CD4-positive, CD25-positive, alpha-beta regulatory T cell (primary cell): ENCODE measurements at places on chromosomes 4 and X. TPM values are rescaled to one million over a fixed set of nuclear protein-coding genes. Genes with fewer than 3 reads are reported as not detected.
A peak's percentile ranks its signal among the peaks of the same experiment; 100 is the strongest.

DNA sequence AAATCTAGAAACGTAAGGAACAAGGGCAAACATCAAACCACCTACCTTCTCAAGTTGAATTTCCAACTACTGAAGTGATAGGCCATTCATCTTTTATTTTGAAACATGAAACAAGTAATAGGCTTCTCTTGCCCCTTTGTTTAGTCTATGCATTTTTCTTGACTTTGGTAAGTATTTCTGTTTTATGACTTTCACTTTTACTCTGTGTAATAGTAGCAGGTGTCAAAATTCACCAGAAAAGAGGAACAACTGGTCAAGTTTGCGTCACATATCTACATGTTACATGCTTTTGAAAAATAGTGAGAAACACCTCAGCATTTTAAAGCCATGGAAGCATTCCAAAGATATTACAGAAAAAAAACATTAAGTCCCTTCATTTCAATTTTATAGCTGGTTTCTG, 157.1 kb upstream of the FTHL17 start:
- no peaks in the 10 kb centered on the region for H3K27me3 ChIP-seq
- H3K27ac ChIP-seq: no peak overlapping the region
- DNase-seq: no peak
- H3K4me1 ChIP-seq: no peaks in the 10 kb centered on the region
- no peaks in the 10 kb centered on the region for H3K36me3 ChIP-seq
- no peak overlapping the region for H3K4me3 ChIP-seq

- DNase-seq: no peak
- no peaks in the 10 kb centered on the region for H3K4me1 ChIP-seq
- no peaks in the 10 kb centered on the region for H3K27me3 ChIP-seq
- peaks cover 20% of the 10 kb centered on the region for H3K36me3 ChIP-seq
- H3K4me3 ChIP-seq: no peak overlapping the region
Observed at GRCh38 chrX:70476934-70477733, 32.5 kb downstream of the DLG3 start.

DNA sequence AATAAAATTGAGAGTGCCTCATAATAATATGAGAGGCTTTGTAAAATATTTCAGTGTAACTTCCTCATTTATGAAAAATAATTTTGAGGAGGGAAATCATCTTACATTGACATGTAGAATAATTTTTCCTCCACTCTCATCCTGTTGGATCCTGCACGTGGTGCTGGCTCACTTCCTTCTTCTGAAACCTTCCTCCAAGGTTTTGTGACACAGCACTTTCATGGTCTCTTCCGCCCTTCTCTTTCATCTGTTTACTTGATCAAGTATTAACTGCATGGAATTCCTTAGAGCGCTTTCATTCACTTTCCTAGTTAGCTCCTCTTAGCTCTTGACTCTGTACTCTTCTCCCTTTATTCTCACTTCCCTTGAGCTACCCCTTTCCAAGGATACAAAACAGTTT, 246.5 kb downstream of the RAPGEF2 start:
- no peak for DNase-seq
- H3K4me1 ChIP-seq: no peaks in the 10 kb centered on the region
- H3K27me3 ChIP-seq: no peaks in the 10 kb centered on the region
- no peak overlapping the region for H3K4me3 ChIP-seq
- H3K27ac ChIP-seq: no peak overlapping the region

DNA sequence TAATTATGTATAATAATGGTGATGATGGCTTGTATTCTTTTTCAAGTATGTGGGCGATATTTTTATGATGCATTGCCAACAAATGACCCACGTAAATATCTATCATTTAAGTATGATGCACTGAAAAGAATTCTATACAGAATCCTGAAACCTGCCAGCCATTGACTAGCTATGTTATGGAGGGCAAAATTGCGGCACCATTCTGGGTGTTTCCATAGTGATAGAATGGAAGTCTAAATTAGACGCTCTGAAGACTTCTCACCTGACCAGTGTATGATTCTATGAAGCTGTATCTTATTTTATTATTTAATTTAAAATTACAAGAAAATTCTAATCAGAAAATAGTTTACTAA, 677 bp upstream of the CENPC start:
- H3K4me3 ChIP-seq: peak overlapping the region; percentile 85
- no peaks in the 10 kb centered on the region for H3K27me3 ChIP-seq
- H3K4me1 ChIP-seq: peaks cover 26% of the 10 kb centered on the region
- no peak for DNase-seq
- H3K36me3 ChIP-seq: peaks cover 11% of the 10 kb centered on the region

- H3K4me1 ChIP-seq: no peaks in the 10 kb centered on the region
- H3K4me3 ChIP-seq: no peak overlapping the region
- no peak for DNase-seq
- H3K27ac ChIP-seq: no peak overlapping the region
Observed at GRCh38 chr4:139207873-139208403, 30.9 kb upstream of the ELF2 start.

DNA sequence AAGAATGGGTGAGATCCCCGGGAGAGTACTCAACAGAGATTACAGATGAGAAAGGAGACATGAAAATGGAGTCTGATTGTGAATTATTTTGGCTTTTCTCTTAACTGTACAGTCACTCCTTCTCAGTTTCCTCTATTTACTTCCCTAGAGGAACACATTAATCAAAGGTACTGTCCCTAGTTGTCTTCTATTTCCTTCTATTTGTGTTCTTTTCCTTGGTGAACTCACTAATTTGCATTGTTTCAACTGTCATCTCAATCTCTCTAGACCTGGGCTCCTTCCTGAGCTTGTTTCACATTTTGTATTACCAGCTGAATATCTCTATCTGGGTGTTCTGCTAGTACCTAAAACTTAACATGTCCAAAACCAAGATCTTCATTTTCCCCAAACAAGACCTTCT, 59.8 kb downstream of the ABCB7 start:
- no peak overlapping the region for H3K27ac ChIP-seq
- H3K36me3 ChIP-seq: no peaks in the 10 kb centered on the region
- H3K27me3 ChIP-seq: no peaks in the 10 kb centered on the region
- DNase-seq: no peak
- H3K4me3 ChIP-seq: no peak overlapping the region
- no peaks in the 10 kb centered on the region for H3K4me1 ChIP-seq

DNA sequence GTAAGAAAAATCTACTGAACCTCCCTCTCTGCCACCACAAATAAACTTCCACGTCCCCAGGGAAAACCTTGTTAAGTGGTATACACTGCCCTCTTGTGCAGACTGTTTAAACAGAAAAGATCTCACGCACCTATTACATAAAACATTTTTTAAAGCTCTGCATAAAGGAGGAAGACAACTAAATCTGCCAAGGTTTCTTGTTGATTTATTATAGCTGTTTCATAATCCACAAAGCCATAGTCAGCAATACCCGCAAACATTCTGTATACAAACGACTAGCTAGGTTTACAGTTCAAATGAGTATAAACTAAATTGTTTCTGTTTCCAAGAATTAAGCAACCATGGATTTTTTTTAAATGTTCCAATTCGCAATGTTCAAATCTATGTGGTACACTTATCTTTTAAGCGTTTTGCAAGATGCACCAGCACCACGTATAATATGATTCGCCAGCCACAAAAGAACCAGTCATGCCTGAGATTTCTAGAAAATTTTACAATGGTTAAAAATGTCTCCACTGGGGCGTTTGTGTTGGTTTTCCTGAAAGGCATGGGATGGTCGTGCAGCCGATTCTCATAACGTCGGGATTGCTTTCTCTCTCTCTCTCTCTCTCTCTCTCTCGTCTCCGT, 164.6 kb downstream of the PRKX start:
- no peaks in the 10 kb centered on the region for H3K27me3 ChIP-seq
- no peaks in the 10 kb centered on the region for H3K36me3 ChIP-seq
- DNase-seq: no peak
- H3K4me3 ChIP-seq: no peak overlapping the region
- no peaks in the 10 kb centered on the region for H3K4me1 ChIP-seq

GRCh38 chr4:106160560-106160959, 155.4 kb downstream of the TBCK start:
- H3K4me3 ChIP-seq: no peak overlapping the region
- no peak for DNase-seq
- no peaks in the 10 kb centered on the region for H3K27me3 ChIP-seq

- H3K27me3 ChIP-seq: peaks cover 1% of the 10 kb centered on the region
- no peak for DNase-seq
- H3K4me1 ChIP-seq: no peaks in the 10 kb centered on the region
- no peak overlapping the region for H3K27ac ChIP-seq
- no peaks in the 10 kb centered on the region for H3K36me3 ChIP-seq
Observed at GRCh38 chr4:165532976-165533375, 154.2 kb downstream of the CPE start.

- H3K4me1 ChIP-seq: no peaks in the 10 kb centered on the region
- H3K36me3 ChIP-seq: no peaks in the 10 kb centered on the region
- DNase-seq: no peak
- H3K27ac ChIP-seq: no peak overlapping the region
Observed at GRCh38 chr4:29718136-29718535, 1002.0 kb upstream of the PCDH7 start.

GRCh38 chr4:57055886-57056285, 54.3 kb downstream of the IGFBP7 start:
- no peaks in the 10 kb centered on the region for H3K36me3 ChIP-seq
- no peak for DNase-seq
- no peaks in the 10 kb centered on the region for H3K4me1 ChIP-seq
- peaks cover 7% of the 10 kb centered on the region for H3K27me3 ChIP-seq
- no peak overlapping the region for H3K27ac ChIP-seq

DNA sequence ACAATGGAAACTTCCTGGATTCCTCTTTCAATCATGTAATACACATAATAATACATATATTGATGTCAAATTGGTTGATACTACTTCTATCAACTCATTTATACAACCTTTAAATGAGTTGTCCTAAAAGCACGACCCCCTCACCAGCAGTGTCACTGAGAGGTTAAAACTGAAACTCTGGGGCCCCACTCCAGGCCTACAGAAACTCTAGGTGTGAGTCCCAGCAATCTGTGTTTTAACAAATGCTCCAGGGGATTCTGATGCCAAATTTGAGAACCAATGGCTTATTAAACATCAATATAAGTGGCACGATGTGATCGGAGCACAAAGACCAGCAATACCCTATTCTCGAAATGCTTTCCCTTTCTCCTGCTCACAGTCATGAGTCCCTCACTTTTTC, 47.9 kb downstream of the ATP8A1 start:
- H3K27me3 ChIP-seq: no peaks in the 10 kb centered on the region
- H3K4me1 ChIP-seq: no peaks in the 10 kb centered on the region
- peaks cover 28% of the 10 kb centered on the region for H3K36me3 ChIP-seq
- H3K4me3 ChIP-seq: no peak overlapping the region

DNA sequence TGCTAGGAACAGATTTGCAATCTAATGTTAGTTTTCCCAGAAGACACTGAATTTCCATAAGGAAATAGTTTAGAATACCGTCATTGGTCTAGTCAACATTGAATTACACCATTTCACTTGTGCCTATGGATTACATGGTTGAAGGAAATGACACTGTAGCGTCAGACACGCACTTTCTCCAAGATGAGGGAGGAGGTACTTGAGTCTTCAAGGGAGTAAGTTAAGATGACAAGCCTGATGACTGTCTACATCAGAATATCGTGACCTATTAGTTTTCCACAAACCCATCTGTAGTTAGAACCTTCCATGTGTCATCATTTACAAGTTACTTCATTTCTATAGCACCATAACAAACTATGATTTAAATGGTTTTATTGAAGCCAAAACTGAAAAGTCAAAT, 153.7 kb downstream of the AMELX start:
- no peaks in the 10 kb centered on the region for H3K27me3 ChIP-seq
- DNase-seq: no peak
- no peaks in the 10 kb centered on the region for H3K36me3 ChIP-seq
- H3K4me3 ChIP-seq: no peak overlapping the region
- no peaks in the 10 kb centered on the region for H3K4me1 ChIP-seq

DNA sequence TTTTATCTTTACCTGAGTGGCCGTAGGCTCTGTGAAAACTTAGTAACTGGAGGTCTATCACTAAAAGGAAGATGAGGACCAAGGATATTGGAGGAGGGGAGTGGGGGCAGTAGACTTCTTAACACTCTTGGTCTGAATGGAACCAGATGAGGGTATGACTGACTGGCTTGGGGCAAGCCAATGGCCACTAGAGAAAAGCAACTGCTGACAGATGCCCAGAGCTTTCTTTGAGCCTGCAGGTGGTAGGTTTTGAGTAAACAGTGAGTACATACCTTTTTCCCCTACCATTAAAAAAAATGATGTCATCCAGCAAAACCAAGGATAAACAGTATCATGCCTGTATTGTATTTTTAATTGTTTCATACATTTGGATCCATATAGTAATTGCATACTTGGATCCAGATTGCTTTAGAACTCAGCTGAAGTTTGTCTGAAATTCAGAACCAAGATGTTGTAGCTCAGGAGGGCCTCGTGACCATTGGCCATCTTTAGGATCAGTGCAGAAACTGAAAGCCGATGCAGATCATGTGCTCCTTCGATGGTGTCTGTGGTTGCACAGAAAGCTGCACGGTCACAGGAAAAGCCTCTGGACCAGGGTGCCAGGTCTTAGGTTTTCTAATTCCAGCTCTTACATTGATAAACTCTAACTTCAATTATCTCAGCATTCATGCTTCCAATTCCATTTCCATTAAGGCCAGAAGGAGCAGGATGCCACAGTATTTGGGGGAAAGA, 131.0 kb downstream of the PDGFRA start:
- H3K36me3 ChIP-seq: no peaks in the 10 kb centered on the region
- DNase-seq: no peak
- no peaks in the 10 kb centered on the region for H3K4me1 ChIP-seq
- no peak overlapping the region for H3K27ac ChIP-seq
- no peaks in the 10 kb centered on the region for H3K27me3 ChIP-seq

GRCh38 chr4:74623041-74623440, 171.3 kb downstream of the BTC start:
- peak; percentile 25 for DNase-seq
- H3K27me3 ChIP-seq: no peaks in the 10 kb centered on the region
- no peak overlapping the region for H3K27ac ChIP-seq
- H3K4me1 ChIP-seq: no peaks in the 10 kb centered on the region
- no peaks in the 10 kb centered on the region for H3K36me3 ChIP-seq

DNA sequence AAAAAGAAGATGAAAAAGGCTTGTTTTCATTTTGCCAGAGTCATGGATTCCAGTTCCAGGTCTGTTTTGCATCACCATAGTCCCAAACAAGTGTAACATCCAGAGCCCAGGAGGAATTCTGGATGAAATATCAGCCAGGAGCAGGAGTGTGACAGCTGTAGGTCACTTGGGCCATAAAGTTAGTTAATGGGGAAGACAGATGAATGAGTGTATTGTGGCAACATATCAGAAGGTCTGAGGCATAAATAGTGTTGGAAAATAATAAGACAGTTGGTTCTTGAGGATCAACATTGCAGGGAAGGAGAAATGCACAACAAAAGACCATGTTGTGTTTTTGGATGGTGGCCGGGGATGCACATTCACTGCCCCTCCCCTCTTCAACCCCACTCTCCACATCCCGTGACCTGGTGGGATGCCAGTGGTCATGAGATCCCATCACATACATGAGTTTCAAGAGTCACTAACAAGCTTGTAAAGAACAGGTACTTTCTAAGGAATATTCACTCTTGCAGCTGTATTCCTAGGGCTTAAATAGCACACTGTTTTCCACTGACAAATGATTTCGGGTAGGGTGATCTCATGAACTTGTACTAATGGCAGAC, 83.1 kb upstream of the IGFBP7 start:
- no peaks in the 10 kb centered on the region for H3K27me3 ChIP-seq
- H3K4me1 ChIP-seq: no peaks in the 10 kb centered on the region
- DNase-seq: no peak
- no peak overlapping the region for H3K27ac ChIP-seq

The TCEAL3 gene
- total RNA-seq: 4.8 TPM

The OPHN1 gene
- total RNA-seq: 0.15 TPM

The AFM gene
- not detected for total RNA-seq

The SLC30A9 gene
- 24.5 TPM for total RNA-seq

The GYPA gene
- not detected for total RNA-seq

The MAGEE1 gene
- total RNA-seq: 5.9 TPM

The XAGE3 gene
- total RNA-seq: not detected

The CCDC160 gene
- total RNA-seq: not detected

The SH3TC1 gene
- total RNA-seq: 125 TPM

The SEL1L3 gene
- total RNA-seq: 74.5 TPM

The BST1 gene
- total RNA-seq: 0.27 TPM

The RENBP gene
- 15.3 TPM for total RNA-seq

The HERC5 gene
- total RNA-seq: 29.4 TPM

The SPON2 gene
- total RNA-seq: 23.9 TPM
